ENCODE measurements at places on chromosomes 7 and 10.

- DNase-seq: peak; percentile 45
Observed at GRCh38 chr7:42883950-42884349, 27.9 kb downstream of the C7orf25 start.

GRCh38 chr10:124285587-124286527, 132.9 kb downstream of the OAT start:
- DNase-seq: no peak

GRCh38 chr10:89526358-89526757, 9.0 kb downstream of the SLC16A12 start:
- no peak for DNase-seq

- DNase-seq: no peak
Observed at GRCh38 chr10:128062881-128063563, 63.2 kb downstream of the MKI67 start.

DNA sequence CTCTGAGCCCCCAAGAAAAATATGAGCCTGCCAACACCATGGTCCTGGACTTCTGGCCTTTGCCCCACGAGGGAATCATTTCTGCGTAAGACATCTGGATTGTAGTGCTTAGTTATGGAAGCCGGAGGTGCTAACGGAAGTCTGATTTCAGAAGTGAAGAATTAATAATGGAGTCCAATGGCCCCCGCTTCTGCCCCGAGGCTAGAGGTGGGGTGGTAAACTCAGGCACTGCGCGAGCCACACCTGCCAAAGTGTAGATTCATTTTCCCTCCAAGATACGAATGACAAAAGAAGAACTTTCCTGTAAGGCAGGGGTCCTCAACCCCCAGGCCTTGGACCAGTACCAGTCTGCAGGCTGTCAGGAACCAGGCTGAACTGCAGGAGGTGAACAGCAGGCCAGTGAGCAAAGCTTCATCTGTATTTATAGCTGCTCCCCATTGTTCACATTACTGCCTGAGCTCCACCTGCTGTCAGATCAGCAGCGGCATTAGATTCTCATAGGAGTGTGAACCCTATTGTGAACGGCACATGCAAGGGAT, 22.3 kb downstream of the CNPY1 start:
- no peak for DNase-seq

GRCh38 chr10:131031346-131031745, 280.2 kb downstream of the TCERG1L start:
- peak; percentile 21 for DNase-seq

GRCh38 chr10:21687266-21688008, 153.4 kb downstream of the MLLT10 start:
- DNase-seq: no peak

- no peak for DNase-seq
Observed at GRCh38 chr10:70757856-70758255, 27.3 kb downstream of the TBATA start.

GRCh38 chr10:95517536-95518454, 43.4 kb downstream of the SORBS1 start:
- no peak for DNase-seq

- peak; percentile 50 for DNase-seq
Observed at GRCh38 chr7:6271060-6271658, 1.3 kb downstream of the CYTH3 start.

- DNase-seq: no peak
Observed at GRCh38 chr7:16579216-16579615, 52.6 kb downstream of the LRRC72 start.

DNA sequence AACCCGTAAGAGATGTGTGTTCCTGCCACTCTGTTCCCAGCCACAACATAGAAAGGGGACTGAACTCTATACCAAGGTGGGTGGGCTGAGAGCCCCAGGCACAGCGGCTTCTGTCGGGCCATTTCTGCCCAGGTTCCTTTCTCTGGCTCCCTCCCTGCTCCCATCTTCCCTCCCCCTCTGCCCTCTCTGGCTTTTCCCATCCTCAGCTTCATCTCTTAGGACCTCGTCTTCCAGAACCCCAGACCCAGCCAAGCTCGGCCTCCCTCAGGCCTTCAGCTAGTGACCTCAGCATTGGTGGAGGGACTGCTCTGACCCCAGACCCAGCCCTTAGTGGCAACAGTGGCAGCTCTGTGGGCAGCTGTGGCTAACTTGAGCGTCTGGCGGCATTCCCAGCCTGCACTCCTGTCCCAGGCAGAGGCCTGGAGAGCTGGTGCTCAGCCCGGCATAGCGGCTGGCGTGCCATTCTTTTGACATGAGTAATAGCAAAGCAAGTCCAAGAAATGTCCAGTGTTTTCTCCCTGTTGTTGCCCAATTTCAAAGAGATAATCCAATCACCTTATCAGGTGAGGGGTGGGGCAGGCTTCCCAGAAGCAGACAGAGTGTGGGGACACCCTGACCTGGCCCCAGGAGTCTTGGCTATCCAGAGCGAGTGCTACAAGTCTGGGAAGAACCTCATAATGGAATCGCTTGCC, 15.9 kb downstream of the PTPRE start:
- no peak for DNase-seq

DNA sequence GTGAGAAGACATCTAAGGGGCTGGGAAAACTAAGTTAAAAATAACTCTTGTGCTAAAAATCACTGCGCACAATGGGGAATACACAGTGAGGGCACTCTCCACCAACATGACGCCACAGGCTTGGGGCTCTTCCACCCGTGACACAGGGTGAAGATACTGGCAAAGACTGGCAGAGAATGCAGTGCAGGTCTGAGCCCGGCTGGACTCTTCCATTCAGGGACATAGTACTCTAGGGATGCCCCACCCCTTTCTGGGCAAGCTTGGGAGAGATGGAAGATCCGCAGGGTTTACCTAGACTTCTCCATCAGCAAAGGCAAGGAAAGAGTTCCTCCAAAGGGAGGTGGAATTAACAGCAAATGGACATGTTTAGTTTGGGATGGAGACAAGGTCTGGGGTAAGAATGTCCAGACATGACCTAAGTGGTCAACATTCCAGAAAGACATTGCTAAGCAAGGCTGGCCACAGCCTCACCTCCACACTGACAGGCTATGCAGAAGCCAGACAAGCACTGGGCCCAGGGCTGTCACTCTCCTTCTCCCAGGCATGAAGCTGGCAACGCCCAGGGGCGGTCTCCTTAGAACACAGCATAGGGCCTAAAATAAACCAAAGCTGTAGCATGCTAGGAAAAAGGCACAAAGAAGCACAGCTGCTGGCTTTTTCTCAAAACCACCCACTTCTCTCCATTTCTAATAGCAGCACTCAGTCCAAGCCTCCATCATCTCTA, 28.1 kb downstream of the XPNPEP1 start:
- DNase-seq: no peak

GRCh38 chr7:27936768-27937102, 196.8 kb downstream of the TAX1BP1 start:
- no peak for DNase-seq

GRCh38 chr7:115838829-115839228, 191.7 kb downstream of the TFEC start:
- no peak for DNase-seq

GRCh38 chr10:125118701-125119100, 41.7 kb downstream of the CTBP2 start:
- no peak for DNase-seq

- no peak for DNase-seq
Observed at GRCh38 chr7:102155821-102156441, 130.7 kb upstream of the SH2B2 start.

- DNase-seq: no peak
Observed at GRCh38 chr10:92799568-92799967, 48.8 kb upstream of the EXOC6 start.

- peak; percentile 94 for DNase-seq
Observed at GRCh38 chr7:157905651-157906461, 569.1 kb downstream of the DNAJB6 start.

- peak; percentile 4 for DNase-seq
Observed at GRCh38 chr7:30424506-30424905, 54.1 kb downstream of the NOD1 start.

DNA sequence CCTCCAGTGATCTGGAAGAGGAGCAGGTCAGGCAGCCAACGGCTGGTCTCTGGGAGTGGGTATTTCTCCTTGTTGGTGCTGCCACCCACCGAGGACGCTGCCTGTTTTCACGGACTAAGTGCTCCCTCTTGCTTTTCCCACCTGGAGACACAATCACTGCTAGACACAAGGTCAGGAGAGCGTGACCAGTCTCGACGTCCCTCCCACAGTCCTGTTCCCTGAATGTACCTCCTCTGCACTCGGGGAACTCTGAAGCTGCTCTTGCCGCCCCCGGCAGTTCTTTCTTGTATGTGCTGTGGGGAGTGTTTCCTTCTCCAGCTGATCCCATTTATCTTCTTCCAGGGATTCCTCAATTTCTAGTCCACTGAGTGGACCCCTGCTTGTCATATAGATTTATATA, 89.4 kb downstream of the CYTH3 start:
- DNase-seq: peak; percentile 28

GRCh38 chr10:102645388-102645740, 1.1 kb downstream of the TRIM8 start:
- DNase-seq: no peak

- DNase-seq: peak; percentile 94
Observed at GRCh38 chr10:79243181-79244067, 103.8 kb upstream of the PPIF start.

- DNase-seq: peak; percentile 45
Observed at GRCh38 chr7:34059136-34059828, 153.9 kb downstream of the BMPER start.

DNA sequence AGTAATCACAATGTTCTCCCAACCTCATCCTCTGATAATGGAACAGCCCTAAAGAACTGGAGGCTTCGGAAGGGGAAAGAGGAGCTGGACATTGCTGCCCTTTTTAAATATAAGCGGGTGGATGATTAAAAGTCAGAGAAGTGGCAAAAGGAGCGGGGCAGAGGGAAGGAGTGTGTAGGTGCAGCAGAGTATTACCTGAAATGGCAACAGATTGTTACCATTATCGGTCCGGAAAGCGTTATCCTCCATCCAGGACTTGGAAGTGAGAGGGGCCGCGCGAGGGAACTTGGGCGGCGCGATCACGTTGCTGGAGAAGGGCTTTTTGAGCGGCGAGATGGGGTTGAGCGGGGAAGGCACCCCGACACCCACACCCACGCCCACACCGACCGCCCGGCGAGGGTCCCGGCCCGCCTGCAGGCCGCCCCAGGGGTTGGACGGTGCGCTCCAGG, 51.7 kb downstream of the CPEB3 start:
- DNase-seq: no peak

DNA sequence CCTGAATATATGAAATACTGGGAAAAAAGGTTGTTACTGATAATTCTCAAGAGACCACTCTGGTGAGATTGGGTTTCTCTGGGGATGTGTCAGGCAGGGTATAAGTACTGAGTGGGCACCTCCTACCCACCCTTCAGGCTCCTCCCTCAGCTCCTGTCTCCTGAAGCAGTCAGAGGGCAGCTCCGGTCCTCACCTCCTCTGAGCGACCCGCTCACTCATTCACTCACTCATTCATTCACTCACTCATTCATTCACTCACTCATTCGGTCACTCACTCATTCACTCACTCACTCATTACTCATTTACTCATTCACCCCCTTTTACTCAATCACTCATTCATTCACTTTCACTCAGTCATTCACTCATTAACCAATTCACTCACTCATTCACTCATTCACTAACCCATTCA, 6.9 kb upstream of the PFKP start:
- no peak for DNase-seq

DNA sequence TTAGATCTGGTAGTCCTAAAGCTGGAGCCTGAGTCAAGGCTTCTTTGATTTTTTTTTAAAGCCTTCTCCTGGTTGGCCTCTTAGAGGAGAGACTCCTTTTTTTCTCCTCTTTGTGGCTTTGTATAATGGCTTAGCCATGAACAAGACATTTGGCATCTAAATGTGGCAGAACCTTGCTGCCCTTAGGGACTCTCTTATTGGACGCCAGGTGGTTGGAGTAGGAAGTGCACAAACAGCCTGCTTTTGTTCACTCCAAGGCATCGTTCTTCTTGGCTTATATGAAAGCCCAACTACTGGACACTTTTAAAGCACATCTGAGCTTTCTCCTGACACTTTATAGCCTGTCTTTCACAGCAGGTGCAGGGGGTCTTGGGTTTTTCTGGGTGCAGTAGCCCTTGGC, 25.0 kb downstream of the ZPBP start:
- DNase-seq: no peak

- no peak for DNase-seq
Observed at GRCh38 chr7:216360-217300, 24.3 kb downstream of the FAM20C start.

DNA sequence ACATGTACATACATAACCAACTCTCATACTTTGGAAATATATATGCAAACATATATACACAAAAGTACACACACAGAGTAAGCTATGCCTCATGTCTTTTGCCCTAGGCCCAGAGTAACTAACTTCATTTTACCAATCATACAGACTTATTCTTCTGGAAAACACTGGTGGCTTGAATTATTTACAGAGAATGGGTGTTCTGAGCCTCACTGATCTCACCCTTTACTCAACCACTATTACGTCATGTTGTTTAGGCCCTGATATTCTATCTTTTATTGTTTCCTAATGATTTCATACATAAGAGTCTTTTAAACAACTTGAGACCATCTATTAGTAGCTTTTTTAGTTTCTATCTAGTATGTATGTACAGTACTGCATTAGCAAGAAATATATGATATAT, 43.0 kb downstream of the ANK3 start:
- no peak for DNase-seq

DNA sequence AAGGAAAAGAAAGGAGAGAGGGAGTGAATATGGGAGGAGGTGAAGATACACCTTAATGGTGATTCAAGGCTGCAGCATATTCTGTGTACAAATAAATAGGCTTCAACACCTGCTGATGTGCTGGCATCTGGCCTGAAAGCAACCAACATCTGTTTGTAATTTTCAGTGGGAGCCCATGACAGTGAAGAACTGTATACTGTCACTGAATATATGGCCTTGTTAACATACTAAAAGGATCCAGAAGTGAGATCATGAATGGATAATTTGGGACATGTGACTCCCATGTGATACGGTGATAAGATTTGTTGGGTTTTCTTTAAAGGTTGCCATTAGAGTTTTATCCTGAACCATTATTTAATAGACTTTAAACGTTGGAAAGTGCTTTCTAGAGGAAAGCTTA, 459.3 kb downstream of the CNTNAP2 start:
- DNase-seq: no peak

DNA sequence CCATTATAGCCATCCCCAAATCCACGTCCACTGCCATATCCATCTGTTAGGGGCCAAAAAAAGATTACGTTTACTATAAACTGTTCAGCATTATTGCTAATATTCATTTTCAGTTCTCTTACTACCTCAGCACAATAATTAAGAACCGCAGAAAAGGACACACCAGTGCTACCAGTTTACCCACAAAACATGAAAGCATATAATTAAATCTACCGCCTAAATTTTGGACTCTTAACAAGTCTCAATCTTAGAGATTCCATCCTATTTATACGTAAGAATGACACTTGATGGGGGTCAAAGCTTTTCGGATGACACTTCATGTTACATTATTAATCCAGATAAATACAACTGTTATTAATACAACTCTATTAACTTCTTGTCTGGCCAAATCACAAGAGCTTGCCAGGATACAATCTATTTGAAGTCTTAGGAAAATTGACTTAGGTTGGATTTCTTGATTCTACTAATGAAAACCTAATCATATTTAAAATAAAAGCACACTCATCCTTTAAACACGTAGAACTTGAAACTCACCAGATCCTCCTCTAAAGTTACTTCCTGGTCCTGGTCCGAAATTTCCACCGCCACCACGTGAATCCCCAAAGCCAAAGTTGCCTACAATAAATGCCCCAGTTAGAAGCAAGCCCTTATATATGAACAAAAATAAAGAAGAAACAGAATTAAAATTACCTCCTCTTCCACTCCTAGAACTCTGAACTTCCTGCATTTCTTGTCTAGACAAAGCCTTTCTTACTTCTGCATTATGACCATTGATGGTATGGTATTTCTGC, 4.5 kb downstream of the HNRNPA2B1 start:
- no peak for DNase-seq
